ENCODE measurements at places on chromosomes 3 and 15.
A peak's percentile ranks its signal among the peaks of the same experiment; 100 is the strongest.

DNA sequence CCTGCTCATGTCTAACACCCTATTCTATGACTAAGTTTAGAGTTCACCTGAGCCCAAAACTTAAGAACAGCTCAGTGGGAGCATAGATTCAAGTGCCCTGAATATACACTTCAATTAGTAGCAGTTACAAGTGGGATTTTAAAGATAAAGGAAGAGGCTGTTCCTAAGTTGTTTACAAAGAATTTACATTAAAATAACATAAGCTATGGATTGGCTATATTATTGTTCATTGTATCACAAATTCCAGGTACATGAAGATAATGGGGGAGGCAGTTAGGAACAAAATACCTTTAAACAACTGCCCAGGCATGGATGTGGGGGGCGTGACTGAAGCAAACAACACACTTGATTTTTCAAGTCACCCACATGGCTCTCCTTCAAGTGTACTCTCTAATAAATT, 52.7 kb downstream of the ROPN1B start:
- no peak for DNase-seq

DNA sequence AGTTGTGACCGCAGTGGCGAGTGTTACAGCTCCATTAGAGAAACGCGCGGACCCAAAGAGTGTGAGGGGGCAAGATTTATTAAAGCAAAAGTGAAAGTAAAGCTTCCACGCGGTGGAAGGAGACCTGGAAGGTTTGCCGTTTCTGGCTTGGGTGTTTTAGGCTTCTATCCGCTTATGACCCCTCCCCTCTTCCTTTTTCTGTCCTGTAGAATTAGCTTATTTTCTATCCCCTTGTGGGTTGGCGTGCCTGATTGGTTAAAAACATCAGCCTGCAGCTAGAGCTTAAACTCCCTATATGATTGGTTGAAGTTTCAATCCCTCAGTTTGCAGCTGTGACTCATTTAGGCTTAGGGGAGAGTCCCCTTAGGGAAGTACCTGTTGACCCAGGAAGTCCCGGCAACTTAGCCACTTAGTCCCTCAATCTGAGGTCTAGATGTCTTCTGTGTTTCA, 39.6 kb downstream of the C3orf38 start:
- DNase-seq, result no peak

- DNase-seq, result no peak
Measured at GRCh38 chr3:188200481-188200880, 46.5 kb downstream of the LPP start.

DNA sequence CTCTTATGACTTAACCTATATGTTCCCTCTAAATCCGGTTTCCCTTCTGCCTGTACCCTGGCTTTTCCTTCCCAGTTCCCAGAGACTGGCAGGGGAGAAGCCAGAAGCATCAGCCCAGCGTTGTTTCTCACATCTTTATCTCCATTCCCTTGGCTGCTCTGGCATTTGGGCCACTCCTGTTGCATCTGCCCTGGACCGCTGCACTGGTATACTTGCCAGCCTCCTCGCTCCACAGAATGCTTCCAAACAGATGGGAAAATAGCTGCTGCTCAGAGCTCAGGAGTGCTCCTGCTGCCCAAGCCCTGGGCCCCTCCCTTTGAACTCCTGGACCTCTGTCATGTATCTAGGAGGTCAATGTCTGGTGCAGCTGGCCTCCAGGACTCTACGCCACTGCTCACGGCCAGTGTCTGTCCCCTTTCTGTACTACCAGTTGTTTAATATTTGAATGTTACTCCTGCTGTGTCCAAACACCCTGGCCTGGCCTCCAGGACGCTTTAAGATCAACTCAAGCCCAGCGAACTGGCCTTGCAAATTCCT, 6.8 kb downstream of the SPINT1 start:
- DNase-seq, result no peak

GRCh38 chr15:74124759-74125158, 5.6 kb upstream of the ISLR2 start:
- DNase-seq, result peak; percentile 20

- no peak for DNase-seq
Measured at GRCh38 chr3:72157748-72158638, 373.0 kb upstream of the PROK2 start.

- DNase-seq, result no peak
Measured at GRCh38 chr3:107822308-107822707, 268.5 kb downstream of the CD47 start.

GRCh38 chr3:119794971-119795612, 13.2 kb downstream of the NR1I2 start:
- DNase-seq, result peak; percentile 32

- no peak for DNase-seq
Measured at GRCh38 chr3:44896440-44896839, 22.0 kb downstream of the TGM4 start.

DNA sequence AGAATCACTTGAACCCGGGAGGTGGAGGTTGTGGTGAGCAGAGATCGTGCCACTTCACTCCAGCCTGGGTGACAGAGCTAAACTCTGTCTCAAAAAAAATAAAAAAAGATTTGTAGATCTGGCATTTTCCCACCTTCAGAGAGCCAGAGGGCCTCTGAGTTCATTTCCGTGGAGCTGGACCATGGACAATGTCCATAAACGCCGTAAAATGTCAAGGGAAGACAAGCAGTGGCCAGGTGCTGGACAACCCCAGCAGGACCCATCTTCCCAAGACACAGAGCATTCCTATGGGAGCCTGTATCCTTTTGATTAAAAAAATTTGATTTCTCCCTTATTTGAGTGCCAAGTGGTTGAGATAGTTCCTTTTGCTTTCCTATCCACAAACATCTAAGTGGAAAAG, 67.4 kb upstream of the NR2E3 start:
- DNase-seq, result no peak

GRCh38 chr3:23161308-23161707, 41.8 kb upstream of the UBE2E2 start:
- DNase-seq, result no peak

DNA sequence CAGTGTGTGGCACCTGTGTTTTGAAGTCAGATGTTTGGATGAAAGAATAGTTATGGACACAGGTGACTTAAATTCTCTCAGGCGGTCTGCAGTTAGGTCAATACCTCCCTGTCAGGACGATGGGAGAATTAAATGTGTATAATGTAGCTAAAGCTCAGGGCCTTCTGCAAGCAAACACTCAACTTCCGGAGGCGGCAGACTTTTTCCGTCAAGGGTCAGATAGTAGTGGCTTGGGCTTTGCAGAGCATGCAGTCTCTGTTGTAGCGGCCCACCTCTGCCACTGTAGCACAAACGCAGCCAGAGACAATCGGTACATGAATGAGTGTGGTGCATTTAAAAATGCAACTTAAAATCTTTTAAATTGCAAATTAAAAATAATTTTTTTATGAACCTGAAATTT, 47.4 kb downstream of the CMTM8 start:
- no peak for DNase-seq

DNA sequence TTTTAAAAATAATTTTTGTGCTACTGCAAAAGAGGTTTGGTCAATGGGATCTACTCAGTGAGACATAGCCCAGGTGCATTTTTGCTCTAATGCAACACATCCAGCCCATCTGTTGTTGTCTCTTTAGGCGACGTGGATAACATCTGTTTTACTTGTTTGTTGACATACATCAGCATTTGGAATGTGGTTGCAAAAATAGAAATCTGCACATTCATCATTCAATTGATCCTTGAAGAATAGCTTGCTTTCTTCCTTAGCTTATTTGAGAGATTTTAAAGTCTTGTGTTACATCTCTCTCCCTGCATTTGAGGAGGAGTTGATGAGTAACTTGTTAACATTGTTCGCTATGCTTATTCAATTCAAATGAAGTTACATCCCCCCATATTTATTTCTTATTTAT, 1202.3 kb downstream of the NSUN3 start:
- no peak for DNase-seq

GRCh38 chr3:133488785-133489367, 84.6 kb upstream of the CDV3 start:
- DNase-seq, result peak; percentile 69

- DNase-seq, result no peak
Measured at GRCh38 chr3:160806094-160806493, 50.1 kb downstream of the PPM1L start.

- DNase-seq, result no peak
Measured at GRCh38 chr3:108044699-108045098, 46.1 kb downstream of the CD47 start.

DNA sequence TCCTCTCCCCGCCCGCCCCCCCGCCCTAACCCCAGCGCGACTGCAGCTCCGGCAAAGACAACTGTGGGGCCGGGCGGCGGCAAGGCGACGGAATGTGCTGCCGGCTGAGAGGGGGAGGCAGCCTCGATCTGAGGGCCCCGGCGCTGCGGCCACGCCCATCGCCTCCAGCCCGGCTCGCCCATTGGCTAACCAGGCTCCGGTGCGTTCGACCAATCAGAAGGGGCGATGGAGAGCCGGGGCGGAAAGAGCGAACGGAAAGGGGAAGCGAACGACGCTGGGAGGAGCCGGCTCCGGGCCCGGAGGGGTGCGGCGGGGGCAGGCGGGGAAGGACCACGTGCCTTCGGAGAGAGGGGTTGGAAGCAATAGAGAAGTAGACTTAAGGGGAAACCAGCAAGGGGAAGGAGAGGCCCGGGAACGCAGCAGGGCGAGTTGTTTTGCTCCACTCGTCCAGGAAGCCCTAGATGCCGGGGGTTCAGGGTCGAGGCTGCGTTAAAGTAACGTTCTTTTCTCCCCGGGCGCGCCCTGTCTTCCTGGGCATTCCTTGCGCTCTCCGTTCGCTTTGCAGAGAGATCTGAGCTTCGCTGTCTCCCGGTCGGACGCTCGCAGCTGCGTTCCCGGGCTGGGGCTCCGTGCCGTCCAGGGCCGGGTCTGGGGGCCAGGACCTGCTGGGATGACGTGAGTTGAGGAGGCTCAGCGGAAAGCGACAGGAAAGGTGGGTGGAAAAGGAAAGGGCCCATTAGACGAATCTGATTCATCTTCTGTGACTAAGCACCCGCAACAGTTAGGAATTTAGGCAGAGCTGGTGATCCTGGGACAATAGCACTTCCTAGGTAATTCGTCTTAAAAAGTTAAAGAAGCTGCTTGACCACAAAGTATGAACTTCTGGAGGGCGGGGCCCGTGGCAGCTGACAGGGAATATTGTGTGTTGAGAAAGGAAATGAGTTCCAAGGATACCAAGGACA, at the start of gene KPNA4:
Gene KPNA4, minus strand, starts transcription at position 130 of the 962 bp plus-strand sequence. CDS start 289 bp downstream, outside the sequence.
- peak; percentile 98 for DNase-seq

DNA sequence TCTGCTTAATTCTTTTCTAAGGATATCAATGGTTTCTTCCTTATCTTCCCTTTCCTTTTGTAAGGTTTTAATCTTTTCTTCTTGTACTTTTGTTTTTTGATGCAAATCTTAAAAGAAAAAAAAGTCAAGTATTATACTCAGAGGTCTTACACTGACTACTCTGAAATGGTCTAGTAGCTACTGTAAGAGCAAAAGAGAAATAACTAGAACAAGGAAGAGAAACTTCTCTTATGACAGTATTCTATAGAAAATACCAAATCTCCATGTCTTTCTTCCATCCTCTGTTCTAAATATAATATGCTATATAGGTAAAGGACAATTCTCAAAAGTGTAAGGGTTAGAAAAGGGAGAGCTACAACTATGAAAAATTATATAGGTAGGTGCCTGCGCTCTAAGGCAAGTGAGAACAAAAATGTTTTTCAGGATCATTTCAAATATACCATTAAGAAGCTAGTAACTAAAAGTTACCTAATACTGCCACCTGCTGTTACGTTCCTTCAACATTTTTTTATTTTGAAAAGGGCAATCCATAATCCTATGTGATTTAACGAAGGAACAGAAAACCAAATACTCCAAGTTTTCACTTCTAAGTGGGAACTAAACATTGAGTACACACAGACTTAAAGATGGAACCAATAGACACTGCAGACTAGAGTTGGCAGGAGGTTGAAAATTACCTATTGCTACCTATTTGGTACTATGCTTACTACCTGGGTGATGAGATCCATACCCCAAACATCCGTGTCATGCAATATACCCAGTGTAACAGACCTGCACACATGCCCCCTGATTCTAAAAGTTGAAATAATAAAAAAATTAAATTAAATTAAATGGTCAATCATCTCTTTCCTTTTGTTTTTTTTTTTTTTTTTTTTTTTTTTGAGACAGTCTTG, 36.7 kb downstream of the CIP2A start:
- DNase-seq, result peak; percentile 14

DNA sequence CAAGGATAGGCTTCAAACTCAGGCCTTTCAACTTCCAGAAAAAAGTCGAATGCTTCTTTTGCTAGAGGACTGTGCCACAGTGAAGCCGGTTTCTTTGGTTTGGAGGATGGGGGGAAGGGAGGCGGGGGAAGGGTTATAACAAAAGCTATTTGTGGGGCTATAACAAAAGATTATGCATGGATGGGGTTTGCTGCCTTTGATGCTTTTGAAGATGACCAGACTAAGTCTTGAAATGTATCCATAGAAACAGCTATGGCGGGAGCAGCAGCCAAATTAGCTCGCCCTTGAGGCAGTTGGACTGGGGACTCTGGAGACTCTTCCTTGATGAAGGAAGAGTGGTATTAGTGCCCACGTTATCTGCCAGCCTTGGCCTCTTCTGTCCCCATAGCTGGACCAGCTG, 47.5 kb downstream of the SRGAP3 start:
- no peak for DNase-seq

GRCh38 chr15:74808840-74809229, 3.8 kb upstream of the LMAN1L start:
- DNase-seq, result no peak

DNA sequence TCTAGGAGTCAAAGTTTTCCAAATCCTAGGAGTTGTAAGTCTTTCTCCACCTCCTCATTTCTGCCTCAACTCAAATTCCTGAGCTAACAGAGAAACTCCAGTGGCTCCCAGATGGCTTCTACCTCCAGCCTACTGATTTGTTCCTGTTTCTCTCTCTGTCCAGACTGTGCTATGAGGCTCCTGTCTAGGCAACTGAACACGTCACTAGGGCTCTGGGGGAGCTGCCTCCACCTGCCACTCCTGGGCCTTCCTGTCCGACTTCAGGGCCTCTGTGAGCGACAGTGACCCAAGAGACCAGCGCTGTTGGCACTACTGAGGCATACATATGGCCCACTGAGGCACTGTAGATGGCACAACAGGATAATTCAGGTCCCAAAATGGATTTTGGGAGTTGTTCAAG, 71.4 kb downstream of the EXOG start:
- DNase-seq, result no peak

- no peak for DNase-seq
Measured at GRCh38 chr3:49164983-49165720, 979 bp downstream of the CCDC71 start.

GRCh38 chr3:171838218-171838720, 4.9 kb upstream of the TMEM212 start:
- DNase-seq, result peak; percentile 70

- DNase-seq, result no peak
Measured at GRCh38 chr15:80186597-80186996, 33.8 kb downstream of the FAH start.

Data from AG20443 (cell line).